NCI-H1048 (cell line): ENCODE measurements at places on chromosomes 12 and 14.

DNA sequence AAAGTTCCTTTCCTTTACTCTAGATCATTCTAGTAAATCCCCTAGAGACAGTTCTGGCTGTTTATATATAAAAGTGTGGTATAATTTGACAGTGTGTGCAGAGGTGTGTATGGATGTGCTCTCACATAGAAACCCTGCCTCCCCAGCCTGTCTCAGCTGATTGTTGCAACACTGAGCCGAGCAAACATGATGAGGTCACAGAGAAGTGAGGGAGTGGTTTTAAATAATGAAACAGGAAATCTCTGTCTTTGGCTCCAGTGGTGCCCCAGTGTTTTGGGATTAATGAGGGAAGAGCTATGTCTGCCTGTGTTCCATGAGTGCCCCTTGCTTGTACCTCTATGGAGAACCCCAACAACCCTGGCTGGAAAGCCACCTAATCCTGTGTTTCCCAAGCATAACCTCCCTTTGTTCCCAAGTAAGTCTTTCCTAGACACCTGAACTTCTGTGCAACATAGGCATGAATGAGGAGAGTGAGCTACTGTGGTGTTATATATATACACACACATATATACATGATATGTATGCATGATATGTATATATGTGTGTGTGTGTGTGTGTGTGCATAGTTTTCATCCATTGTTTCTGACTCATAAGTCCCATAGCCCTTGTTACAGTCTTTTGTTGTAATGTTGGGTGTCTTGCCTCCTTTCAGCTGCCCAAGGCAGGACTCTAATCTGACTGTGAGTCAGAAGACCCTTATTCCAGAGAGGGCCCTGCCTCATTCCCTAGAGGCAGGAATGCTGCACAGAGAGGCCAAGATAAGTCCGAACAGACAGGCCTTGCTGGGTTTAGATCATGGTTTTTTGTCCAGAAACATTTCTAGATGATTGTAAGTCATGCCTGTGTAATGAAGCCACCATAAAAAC, 18.0 kb downstream of the TRAF3 start:
- DNase-seq, result no peak

DNA sequence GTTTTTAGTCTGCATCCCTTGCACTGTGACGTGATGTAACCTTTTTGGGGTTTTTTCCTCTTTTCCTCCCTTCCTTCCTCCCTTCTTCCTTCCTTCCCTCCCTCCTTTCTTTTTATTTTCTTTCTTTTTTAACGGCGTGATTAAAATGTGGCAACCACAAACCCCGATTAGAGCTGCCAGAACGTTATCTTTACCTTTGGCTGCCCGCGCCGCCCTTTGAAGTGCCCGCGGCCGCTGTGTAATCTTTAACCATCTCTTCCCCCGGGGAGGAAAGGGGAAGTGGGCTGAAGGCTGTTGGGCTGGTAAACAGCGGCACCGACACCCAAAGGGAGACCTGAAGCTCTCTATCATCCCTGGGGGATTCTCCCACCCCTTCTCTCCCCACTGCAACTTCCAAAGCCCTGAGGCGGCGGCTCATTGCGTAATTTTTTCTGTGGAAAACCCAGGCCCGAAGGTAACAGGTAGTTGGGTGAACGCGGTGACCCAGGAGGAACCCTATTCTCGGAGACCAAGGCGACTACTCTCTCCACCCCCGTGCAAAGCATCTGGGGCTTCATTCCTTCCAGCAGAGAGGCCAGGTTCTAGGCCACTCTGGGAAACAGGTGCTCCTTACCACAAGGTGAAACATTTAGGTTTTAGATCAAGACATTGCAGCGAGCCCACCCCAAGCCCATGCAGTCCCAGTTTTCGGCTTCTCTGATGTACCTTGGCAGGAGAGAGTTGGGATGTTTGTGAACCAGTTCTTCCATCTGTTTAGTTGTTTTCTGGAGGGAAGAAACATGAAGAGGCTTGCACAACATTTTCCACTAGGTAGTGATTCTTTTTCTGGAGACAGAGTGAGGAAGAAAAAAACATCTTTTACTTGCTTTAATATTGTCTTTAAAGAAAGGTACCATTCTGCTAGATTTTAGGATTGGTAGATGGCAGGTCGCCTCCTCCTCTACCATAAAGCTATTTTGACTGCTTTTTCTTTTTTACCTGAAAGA, 1.5 kb downstream of the LGR5 start:
- DNase-seq, result no peak

DNA sequence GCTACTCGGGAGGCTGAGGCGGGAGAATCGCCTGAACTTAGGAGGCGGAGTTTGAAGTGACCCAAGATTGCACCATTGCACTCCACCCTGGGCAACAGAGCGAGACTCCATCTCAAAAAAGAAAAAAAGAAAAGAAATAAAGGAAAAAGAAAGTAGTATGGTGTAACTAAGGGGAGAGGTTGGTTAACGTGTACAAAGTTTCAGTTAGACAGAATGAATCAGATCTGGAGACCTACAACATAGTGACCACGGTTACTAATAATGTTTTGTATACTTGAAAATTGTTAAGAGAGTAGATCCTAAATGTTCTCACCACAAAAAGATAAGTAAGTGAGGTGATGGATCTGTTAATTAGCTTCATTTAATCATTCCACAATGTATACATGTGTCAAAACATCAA, 1208.8 kb downstream of the VRK1 start:
- no peak for DNase-seq

- DNase-seq, result no peak
Measured at GRCh38 chr12:57240926-57241401, 10.0 kb downstream of the STAC3 start.

DNA sequence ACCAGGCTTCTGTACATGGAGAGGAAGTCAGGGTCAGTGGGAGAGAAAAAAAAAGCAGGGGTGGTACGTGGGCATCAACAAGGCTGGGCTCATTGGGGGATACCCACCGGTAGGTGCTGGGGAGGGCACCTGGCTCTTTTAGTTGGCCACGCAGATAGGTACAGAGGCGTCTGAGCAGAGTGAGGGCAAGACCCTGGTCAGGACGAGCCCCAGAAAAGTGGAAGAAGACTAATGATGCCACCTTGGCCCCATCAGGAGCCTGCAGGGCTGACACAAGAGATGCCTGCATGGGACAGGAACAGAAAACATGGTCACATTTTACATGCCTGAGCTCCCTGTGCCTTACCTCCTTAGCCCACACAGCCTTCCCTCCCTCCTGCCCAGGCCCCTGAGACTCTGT, 29.7 kb downstream of the TEP1 start:
- no peak for DNase-seq

DNA sequence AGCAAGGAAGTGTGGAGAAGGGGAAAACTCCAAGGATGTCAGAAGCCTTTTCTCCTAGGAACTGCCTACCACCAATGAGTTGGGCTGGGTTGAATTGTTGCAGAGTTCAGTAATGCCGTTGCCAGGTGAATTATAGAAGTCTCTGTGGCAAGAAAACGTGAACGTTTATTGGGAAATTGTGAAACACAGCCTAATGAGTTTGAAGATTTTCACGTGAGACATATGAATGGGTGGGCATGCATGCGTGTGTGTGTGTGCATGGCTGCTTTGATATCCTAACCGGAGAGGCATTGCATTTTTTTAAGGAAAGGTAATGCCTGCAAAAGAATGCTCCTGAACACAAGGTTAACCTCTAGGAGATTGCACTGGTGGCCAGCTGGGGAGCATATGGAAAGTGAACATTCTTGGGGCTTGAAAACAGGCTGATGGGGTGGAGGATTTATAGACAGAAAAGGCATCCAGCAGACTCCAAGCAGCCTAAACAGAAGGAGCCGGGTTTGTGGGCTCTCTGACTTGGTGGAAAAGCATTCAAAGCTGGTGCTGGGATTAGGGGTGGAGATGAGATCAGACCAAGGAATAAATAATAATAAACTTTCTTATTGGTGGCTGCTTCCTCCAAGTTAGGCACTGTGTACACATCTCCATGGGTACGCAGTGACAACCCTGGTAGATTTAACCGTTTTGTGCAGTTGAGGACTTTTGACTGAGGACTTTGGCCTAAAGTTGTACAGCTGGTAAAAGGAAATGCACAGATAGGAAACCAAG, 67.8 kb downstream of the NTF3 start:
- DNase-seq, result no peak
